ENCODE measurements at places on chromosomes 11 and 22. TPM values are rescaled to one million over a fixed set of nuclear protein-coding genes. Genes with fewer than 3 reads are reported as not detected.

The OR6A2 gene
- 0.12 TPM for total RNA-seq

The CYB5R3 gene
- 369 TPM for total RNA-seq

The NRGN gene
- 6.5 TPM for total RNA-seq

The OR8B8 gene
- total RNA-seq, result not detected

The C2CD3 gene
- 17.4 TPM for total RNA-seq

The STK33 gene
- 0.68 TPM for total RNA-seq

The CASP5 gene
- not detected for total RNA-seq

The RFPL1 gene
- not detected for total RNA-seq

The UBQLNL gene
- total RNA-seq, result not detected

The SMC1B gene
- not detected for total RNA-seq

DNA sequence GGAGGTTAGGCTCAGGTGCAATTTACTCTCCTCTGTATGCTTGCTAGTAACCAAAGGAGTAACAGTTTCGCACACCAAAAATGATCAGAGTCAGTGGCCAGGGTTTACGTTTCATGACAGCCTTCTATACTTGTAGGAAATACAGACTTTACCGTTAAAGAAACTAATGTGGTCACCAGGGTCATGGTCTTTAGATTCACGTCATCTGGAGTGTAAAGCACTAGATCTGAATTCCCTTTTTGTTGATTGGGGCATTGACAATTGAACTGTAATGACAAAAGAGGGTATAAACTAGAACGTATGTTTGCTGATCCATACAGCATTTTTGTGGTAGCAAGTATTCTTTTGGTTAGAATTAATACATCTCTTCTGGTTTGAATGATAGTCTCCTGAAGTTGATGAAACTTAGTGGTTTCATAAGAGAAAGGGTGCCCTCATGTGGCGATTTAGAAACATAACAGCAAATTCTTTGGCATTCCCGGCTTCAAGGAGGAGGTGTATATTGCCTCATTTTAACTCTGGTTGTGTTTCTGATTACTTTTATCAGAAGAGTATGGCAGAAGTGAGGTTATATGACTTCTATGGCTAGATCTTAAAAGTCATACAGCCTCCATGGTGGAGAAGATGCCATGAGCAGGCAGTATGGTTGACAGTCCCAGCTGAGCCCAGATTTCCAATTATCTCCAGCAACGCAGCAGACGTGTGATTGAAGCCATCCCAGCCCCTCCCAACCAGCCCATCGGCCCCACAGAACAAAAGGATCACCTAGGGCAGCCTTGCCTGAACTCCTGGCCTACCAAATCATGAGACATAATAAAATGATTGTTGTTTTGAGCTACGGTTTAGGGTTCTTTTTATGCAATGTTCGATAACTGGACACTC, 35.1 kb downstream of the MMP7 start:
- H3K4me1 ChIP-seq, result peaks cover 16% of the 10 kb centered on the region
- peak; percentile 78 for DNase-seq
- H3K27me3 ChIP-seq, result peaks cover 11% of the 10 kb centered on the region

- H3K27me3 ChIP-seq, result peaks cover 2% of the 10 kb centered on the region
- DNase-seq, result peak; percentile 99
- H3K27ac ChIP-seq, result peak overlapping the region; percentile 99
- peaks cover 28% of the 10 kb centered on the region for H3K36me3 ChIP-seq
- peaks cover 61% of the 10 kb centered on the region for H3K4me1 ChIP-seq
- H3K4me3 ChIP-seq, result peak overlapping the region; percentile 94
Measured at GRCh38 chr11:65915821-65916251, 3.0 kb downstream of the C11orf68 start.

GRCh38 chr22:47779474-47779873, 1017.0 kb downstream of the TBC1D22A start:
- H3K36me3 ChIP-seq, result peaks cover 17% of the 10 kb centered on the region
- no peak overlapping the region for H3K4me3 ChIP-seq
- no peak overlapping the region for H3K27ac ChIP-seq
- no peak for DNase-seq
- no peaks in the 10 kb centered on the region for H3K4me1 ChIP-seq

- H3K4me3 ChIP-seq, result no peak overlapping the region
- no peaks in the 10 kb centered on the region for H3K4me1 ChIP-seq
- no peak overlapping the region for H3K27ac ChIP-seq
- DNase-seq, result no peak
- H3K27me3 ChIP-seq, result peaks cover 35% of the 10 kb centered on the region
Measured at GRCh38 chr11:130709531-130709930, 206.7 kb downstream of the SNX19 start.

- H3K36me3 ChIP-seq, result peaks cover 14% of the 10 kb centered on the region
- DNase-seq, result no peak
- H3K4me1 ChIP-seq, result no peaks in the 10 kb centered on the region
- H3K27me3 ChIP-seq, result peaks cover 15% of the 10 kb centered on the region
- H3K27ac ChIP-seq, result no peak overlapping the region
Measured at GRCh38 chr11:47587723-47588326, 1.3 kb downstream of the FAM180B start.

- DNase-seq, result peak; percentile 4
- no peaks in the 10 kb centered on the region for H3K27me3 ChIP-seq
- H3K4me1 ChIP-seq, result peaks cover 17% of the 10 kb centered on the region
- peak overlapping the region; percentile 50 for H3K27ac ChIP-seq
- H3K36me3 ChIP-seq, result peaks cover 3% of the 10 kb centered on the region
Measured at GRCh38 chr11:119671561-119672015, 57.4 kb downstream of the NECTIN1 start.

- peaks cover 2% of the 10 kb centered on the region for H3K4me1 ChIP-seq
- no peak overlapping the region for H3K27ac ChIP-seq
- no peak overlapping the region for H3K4me3 ChIP-seq
- no peaks in the 10 kb centered on the region for H3K27me3 ChIP-seq
Measured at GRCh38 chr11:73944085-73944484, 6.7 kb upstream of the DNAJB13 start.

DNA sequence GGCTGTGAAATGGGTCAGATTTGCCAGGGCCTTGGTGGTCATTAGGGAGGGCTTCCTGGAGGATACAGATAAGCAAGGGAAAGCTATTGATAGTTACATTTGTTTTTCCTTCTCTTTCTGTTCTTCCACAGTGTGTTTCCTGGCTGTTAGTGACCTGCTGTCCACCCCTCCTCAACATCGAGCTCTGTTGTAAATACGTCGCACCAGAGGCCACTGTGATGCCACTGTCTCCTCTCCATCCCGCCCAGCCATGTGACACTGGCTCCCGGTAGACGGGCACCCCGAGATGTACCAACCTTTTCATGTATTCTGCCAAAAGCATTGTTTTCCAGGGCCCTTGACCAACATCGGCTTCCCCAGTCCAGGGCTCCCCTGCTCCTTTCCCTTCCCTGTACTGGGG, 58.1 kb downstream of the P4HA3 start:
- H3K36me3 ChIP-seq, result peaks cover 15% of the 10 kb centered on the region
- H3K27me3 ChIP-seq, result peaks cover 3% of the 10 kb centered on the region
- peaks cover 27% of the 10 kb centered on the region for H3K4me1 ChIP-seq
- H3K4me3 ChIP-seq, result no peak overlapping the region

- no peaks in the 10 kb centered on the region for H3K4me1 ChIP-seq
- H3K27me3 ChIP-seq, result peaks cover 78% of the 10 kb centered on the region
- H3K27ac ChIP-seq, result no peak overlapping the region
- no peak for DNase-seq
- no peak overlapping the region for H3K4me3 ChIP-seq
- no peaks in the 10 kb centered on the region for H3K36me3 ChIP-seq
Measured at GRCh38 chr11:117872975-117873827, 3.3 kb downstream of the FXYD6 start.

- H3K36me3 ChIP-seq, result no peaks in the 10 kb centered on the region
- H3K27me3 ChIP-seq, result peaks cover 10% of the 10 kb centered on the region
- no peak overlapping the region for H3K27ac ChIP-seq
- no peak overlapping the region for H3K4me3 ChIP-seq
- H3K4me1 ChIP-seq, result no peaks in the 10 kb centered on the region
- DNase-seq, result no peak
Measured at GRCh38 chr11:5531053-5531831, 14.7 kb upstream of the UBQLNL start.

DNA sequence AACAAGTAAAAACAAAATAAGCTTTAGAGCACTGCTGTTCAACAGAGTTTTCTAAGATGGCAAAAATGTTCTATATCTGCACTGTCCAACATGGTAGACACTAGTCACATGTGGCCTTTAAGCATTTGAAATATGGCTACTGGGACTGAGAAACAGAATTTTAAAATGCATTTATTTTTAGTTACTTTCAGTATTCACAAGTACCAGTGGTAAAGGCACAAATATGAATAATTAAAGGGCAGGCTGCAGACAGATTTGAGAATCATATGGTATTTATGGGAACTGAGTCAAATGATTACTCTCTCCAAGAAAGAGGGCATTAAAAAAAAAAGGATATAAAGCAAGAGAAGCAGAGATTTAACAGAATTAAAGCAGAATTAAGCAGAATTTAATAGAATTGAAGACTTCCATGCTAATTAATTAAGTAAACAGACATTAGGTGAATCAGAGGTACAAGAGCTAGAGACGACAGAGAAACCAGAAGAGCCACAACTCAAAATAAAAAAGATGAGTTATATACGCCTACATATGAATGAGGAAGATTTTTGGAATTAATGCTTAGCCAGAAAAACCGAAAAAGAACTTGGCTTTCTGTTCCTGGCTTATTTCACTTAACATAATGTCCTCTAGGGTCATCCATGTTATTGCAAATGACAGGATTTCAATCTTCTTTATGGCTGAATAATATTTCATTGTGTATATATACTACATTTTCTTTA, 160.4 kb downstream of the ATG16L2 start:
- no peaks in the 10 kb centered on the region for H3K27me3 ChIP-seq
- no peak for DNase-seq
- peaks cover 72% of the 10 kb centered on the region for H3K4me1 ChIP-seq
- 0 out of 2 replicates have a peak overlapping the region, but pooled peaks have one; percentile 5 for H3K4me3 ChIP-seq

DNA sequence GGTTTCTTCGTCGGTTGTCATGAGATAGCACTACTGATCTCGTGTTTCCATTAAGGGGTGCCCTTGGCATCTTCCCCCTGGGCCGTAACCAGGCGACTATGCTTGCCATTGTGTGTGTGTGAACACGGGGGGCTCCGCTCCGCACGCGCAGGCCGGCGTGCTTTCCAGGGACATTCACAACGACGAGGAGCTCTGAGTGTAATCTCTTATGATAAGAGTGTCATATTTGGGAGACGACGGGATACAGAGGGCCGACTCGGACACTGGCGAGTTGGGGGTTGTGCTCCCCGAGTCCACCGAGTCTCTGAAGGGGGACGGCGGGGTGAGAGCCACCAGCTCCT, 170.9 kb upstream of the CTSC start:
- no peak overlapping the region for H3K4me3 ChIP-seq
- peaks cover 9% of the 10 kb centered on the region for H3K4me1 ChIP-seq
- H3K27ac ChIP-seq, result no peak overlapping the region
- peaks cover 14% of the 10 kb centered on the region for H3K36me3 ChIP-seq
- DNase-seq, result no peak
- 0 out of 2 replicates have a peak, but pooled peaks cover 2% of the 10 kb centered on the region for H3K27me3 ChIP-seq

DNA sequence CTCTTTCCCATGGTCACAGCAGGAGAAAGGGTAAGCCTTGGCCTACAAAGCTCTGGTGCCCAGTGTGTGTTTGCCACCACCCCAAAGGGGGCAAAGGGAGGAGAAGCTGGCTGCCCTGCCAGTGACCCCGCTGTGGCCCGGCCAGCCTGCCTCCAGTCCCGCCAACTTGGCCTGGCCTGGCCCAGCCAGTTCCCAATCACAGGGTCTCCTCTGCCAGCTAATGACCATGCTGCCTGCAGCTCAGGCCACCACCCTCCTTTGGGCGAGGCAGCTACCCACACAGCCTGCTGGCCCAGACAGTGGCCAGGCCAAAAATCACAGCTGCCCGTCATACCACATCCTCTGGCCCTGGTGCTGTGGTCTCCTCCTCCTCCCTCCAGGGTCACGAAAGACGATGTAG, 5.1 kb downstream of the GDPD5 start:
- H3K4me1 ChIP-seq, result peaks cover 7% of the 10 kb centered on the region
- no peak for DNase-seq
- no peaks in the 10 kb centered on the region for H3K36me3 ChIP-seq
- no peak overlapping the region for H3K4me3 ChIP-seq
- H3K27me3 ChIP-seq, result peaks cover 22% of the 10 kb centered on the region

GRCh38 chr11:13259374-13259773, 18.2 kb upstream of the BMAL1 start:
- H3K4me3 ChIP-seq, result no peak overlapping the region
- no peaks in the 10 kb centered on the region for H3K27me3 ChIP-seq
- DNase-seq, result no peak
- H3K36me3 ChIP-seq, result no peaks in the 10 kb centered on the region

GRCh38 chr22:44452531-44453420, 45.3 kb downstream of the RTL6 start:
- H3K36me3 ChIP-seq, result no peaks in the 10 kb centered on the region
- H3K4me3 ChIP-seq, result no peak overlapping the region
- peaks cover 2% of the 10 kb centered on the region for H3K27me3 ChIP-seq
- peaks cover 24% of the 10 kb centered on the region for H3K4me1 ChIP-seq
- no peak overlapping the region for H3K27ac ChIP-seq

DNA sequence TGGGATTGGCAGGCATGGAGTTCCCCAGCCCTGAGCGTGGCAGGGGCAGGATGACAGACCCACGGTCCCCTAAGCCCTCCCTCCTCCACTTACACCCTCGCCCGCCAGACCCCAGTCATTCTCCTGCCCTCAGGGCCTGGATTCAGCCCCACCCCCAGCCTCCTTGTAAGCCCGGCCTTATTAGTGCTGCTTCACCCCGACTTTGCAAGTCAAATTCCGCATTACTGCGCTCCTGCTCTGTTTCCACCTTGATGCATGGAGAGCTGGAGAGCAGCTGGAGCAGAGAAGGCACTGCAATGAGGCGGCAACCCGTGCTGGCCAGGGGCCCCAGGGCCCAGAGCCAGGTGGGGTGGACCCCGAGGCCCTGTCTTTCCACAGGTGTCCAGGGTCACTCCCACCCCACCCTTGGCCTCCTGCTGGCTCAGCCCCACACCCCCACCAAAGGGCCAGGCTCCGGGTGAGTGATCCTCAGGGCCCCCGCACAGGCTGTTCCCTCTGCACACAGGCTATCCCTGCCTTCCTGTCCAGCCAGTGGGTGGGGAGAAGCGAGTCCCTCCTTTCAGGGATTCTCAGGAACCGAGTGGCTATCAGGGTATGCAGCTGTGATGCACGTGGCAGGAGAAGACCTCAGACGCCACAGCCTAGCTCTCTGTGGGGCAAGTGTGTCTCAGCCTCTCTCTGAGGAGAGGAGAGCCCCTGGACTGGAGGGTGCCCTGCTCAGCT, 36.4 kb downstream of the RTN4R start:
- H3K27ac ChIP-seq, result no peak overlapping the region
- no peak for DNase-seq
- no peaks in the 10 kb centered on the region for H3K4me1 ChIP-seq
- no peaks in the 10 kb centered on the region for H3K36me3 ChIP-seq
- peaks cover 29% of the 10 kb centered on the region for H3K27me3 ChIP-seq

DNA sequence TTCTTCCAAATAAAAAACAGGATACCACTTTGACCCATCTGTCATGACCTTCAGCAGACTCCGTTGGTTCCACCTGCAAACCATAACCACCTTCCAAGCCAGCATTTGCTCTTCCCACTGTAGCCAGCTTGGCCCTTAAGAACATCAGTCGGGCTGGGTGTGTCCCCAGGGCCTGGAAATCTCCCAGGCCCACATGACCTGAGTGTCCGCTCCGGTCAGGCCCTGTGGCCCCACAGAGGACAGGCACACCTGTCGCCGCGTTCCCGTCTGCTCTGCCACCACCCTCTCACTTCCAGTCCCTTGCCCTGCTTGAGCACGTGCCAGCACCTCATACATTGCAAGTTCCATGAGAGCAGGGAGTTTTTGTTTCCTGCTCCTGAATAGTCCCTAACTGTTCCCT, 65.7 kb upstream of the PITPNB start:
- H3K4me3 ChIP-seq, result no peak overlapping the region
- peaks cover 4% of the 10 kb centered on the region for H3K27me3 ChIP-seq
- no peak for DNase-seq
- H3K4me1 ChIP-seq, result peaks cover 11% of the 10 kb centered on the region
